Nucleus accumbens (tissue), 56 donors: ENCODE measurements at places on chromosomes 16 and 17.
A peak's percentile ranks its signal among the peaks of the same experiment; 100 is the strongest.

- no peak for DNase-seq
Observed at GRCh38 chr17:73342541-73343167, 30.9 kb upstream of the CDC42EP4 start.

DNA sequence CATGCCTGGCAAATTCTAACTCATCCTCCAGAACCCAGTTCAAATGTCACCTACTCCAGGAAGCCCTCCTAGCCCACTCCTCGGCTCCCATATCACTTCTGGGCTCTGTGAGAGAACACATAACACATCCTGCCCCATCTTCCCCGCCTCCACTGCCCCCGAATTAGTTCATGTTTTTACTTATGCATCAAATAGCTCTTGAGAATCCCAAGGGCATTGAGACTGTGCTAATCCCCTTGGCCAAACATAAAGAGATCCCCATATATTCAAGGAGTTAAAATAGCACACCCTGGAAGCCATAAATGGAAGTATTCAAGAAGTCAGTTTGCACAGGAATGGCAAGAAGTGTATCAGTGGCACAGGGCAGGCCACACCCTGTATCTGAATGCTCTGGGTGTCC lies 2.0 kb upstream of the CREBBP start:
- no peak for DNase-seq

DNA sequence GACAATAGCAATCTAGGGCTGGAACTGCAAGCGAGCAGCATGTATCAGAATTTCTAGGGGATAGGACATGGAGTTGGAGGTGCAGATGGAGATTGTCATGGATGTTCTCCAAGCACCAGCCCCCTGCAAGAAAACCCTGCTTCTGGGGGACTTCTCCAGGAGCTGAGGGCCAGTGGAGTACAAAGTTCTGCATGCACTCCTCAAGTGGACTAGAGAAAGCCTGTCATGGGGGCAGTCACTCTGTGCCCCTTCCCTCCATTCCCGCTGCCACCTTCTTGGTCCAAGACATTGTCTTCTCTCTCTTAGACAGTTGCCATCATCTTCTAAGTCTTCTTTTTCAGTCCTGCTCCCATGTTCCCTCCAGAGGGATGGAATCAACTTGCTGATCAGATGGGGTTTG lies 87.9 kb downstream of the AIPL1 start:
- no peak for DNase-seq

DNA sequence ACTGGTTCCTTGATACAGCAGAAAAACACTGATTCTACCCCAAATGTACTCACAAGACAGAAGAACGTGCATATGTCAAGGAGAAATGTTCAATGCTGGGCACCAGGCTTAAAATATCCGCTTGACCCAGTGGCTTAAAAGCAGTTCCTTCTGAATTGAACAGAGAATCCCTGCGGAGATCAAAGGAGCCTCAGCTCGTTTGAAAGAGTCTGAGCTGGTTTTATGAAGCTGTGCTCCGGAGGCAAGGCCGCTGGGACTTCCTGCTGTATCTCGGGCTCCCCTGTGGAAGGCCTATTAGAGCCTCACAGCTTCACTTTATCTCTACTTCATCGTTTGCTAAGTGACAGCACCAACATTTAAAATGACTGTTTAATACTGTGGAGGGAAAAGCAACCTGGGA lies 2.2 kb downstream of the LMF1 start:
- no peak for DNase-seq

- DNase-seq: no peak
Observed at GRCh38 chr16:46817961-46818360, 13.0 kb downstream of the C16orf87 start.

- DNase-seq: no peak
Observed at GRCh38 chr16:73140929-73141328, 93.0 kb upstream of the ZFHX3 start.

DNA sequence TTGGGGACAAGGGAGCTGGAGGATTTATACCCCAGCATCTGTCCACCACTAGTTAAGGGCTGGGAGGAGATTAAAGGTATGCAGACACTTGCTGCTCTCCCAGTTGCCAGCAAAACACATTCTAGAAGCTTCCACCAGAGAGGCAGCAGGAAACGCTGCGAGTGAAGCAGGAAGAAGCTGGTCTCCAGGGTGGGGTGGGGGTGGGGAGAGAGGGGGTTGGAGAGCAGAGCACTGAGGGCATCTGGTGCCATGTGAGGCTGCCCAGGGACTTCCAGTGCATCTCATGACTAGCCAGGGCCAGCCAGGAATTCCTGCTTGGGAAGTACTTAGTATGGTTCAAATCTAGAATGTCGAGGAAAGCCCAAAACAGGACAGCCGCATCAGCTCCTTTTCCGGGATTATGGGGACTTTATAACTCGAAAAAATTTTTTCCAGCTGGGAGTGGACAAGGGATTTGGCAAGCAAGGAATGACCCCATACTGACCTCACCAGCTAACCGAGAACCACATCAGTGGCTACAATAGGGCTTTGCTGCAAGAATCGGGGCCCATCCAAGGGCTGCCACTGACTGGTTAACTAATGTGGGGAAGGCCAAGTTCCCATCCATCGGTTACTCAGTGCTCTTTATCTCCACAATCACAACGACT lies 26.2 kb upstream of the AXIN2 start:
- no peak for DNase-seq

DNA sequence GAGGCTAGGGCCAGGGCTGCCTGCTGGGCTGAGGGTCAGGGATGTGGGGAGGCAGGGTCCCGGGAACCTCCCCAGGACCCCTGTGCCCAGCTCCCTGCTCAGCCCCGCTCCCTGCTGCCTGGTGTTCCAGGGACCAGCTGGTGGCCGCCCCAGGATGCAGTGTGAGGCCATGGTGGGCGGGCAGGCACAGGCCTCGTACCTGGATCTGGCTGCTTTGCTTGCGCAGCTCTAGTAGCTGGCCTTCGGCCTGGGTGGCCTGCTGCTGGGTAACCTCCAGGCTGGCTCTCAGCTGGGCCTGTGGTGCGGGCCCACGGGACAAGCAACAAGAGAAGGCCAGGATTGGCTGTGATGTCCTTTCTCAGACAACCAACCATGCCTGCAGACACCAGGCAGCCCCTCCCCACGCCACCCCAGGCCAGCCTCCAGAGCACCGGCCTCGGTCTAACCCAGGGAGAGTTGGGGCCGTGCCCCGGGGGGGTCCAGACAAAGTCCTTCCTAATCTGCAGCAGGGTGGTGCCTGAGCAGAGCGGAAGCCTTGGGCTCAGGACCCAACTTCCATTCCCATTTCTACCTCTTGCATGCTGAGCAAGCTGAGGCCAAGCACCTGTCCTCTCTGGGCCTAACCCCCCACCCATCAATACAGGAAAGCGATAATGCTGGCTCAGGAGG lies 4.1 kb downstream of the TRIM65 start:
- no peak for DNase-seq

GRCh38 chr17:43864161-43864984 lies 17.4 kb downstream of the CD300LG start:
- DNase-seq: no peak

- DNase-seq: no peak
Observed at GRCh38 chr17:17779015-17779611, 57.7 kb downstream of the SREBF1 start.

GRCh38 chr16:50547340-50548124 lies 664 bp upstream of the NKD1 start:
- DNase-seq: peak; percentile 11

- DNase-seq: no peak
Observed at GRCh38 chr17:3770466-3770865, 30.5 kb downstream of the ITGAE start.

DNA sequence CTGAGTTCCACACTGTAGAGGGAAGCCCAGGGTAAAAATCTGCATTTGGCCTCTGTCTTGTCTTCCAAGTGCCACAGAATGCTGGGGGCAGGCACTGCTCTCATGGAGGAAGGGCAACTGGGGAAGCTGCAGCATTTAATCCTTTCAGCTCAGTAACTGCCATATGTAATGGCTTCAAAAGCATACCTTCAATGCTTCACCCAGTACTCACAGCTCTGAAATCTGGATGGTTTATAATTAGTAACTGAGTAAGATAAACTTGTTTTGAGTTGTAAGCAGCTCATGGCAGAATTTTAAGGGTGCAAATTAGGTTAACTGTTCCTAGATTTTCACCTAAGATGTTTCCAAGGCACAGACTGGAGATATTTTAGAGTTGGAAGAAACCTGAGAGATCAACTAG lies 24.5 kb downstream of the PMP22 start:
- DNase-seq: no peak

GRCh38 chr17:76383546-76384221 lies 725 bp upstream of the SPHK1 start:
- DNase-seq: no peak

DNA sequence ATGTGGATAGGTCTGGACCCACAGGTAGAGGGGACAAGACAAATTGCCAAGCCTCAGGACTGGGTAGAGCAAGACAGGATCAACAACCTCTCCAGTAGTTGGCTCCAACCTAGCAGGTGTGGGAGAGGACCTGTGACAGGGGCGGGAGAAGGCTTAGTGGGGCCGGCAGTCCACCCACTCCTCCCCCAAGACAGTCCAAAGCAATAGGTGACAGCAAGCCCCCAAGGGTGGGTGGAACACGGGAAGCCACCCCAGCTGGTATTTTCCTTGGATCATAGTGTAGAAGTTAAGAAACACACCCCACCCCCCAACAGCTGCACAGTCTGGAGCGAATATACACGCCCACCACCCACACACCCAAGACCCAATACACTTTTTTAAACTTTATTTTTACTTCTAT lies 4.1 kb upstream of the STX4 start:
- DNase-seq: no peak

DNA sequence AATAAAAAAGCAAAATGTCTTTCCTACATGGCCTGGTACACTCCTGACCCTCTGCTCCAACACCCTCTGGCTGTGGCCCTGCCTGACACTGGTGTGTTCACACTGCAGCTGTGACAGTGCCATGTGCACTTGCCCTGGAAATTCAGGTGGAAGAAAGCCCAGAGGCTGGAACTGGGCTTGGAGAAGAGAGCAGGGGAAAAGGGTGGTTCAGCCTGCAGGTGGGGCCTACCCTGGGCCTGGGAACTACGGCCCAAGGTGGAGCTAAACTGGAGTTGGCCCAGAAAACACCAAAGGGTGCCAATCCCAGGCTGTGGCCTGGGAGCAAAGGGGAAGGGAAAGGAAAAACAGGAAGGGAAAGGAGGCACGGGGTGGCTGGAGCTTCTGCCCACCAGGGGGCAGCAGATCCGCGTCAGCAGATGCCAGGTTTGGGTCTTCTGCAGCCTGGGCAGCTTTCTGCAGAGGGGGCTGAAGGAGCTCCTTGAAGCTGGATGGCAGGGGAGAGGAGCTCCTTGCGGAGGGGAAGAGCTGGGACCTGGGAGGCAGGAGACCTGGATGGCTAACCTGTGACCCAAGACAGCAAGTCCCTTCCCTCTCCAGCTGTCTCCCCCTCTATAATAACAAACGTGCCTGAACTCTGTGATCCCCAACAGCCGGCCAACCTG lies 15.4 kb upstream of the CTCF start:
- DNase-seq: no peak

DNA sequence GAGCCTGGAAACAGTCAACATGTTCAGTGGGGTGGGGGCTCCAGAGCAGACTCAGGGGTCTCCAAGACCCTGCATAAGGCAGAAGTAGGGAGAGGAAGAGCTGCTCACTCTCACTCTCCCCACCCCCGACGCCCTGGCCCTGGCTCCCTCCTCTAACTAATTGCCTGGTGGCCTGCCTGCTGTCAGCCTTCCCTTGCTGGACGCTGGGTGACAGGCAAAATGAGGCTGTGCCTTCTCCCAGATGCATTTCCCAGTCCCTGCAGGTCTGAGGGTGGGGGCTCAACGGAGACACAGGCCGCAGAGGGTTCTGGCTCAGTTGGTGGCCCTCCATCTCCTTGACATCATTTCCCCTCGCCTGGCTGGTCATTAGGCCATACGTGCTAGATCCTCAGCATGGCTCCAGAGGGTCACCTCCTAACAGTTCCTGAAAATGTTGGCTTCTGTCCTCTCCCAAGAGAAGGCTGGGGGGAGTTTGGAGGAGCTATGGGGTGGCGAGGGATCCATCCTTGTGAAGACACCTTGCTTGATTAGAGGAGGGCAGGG lies 1.4 kb downstream of the FMNL1 start:
- DNase-seq: no peak

- no peak for DNase-seq
Observed at GRCh38 chr17:54947396-54947795, 21.1 kb downstream of the COX11 start.

DNA sequence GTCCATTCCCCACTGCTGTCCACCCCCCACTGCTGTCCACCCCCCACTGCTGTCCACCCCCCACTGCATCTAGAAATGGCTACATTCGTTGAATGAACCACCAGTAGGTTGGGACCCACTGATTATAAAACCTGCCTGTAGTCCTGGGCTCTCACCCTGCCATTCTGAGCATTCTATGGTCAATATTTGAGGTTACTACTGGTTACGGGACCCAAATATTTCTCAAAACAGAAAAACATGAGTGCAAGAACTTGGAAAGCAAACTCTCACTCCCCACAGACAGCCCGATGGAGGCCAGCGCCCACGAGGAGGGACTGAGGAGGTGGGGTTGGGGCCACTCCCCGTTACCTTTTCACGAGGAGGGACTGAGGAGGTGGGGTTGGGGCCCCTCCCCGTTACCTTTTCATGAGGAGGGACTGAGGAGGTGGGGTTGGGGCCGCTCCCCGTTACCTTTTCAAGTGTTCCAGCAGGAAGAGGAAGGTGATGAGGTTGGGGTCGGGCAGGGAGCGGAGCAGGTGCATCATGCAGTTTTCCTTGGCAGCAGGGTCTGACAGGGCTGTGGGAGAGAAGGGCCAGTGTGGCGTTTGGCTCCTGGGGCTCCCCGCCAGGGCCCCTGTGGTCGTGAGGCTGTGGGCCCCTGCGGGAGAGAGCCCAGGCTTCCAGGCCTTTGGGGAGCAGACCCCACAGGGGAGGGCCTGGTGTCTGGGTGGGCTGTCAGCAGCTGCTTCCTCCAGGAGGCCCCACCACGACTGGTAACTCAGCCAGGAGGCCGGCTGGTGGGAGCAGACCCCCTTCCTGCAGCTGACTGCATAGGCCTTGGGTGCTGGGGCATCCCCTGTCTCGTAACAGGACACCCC lies 12.5 kb downstream of the TIMM22 start:
- no peak for DNase-seq

GRCh38 chr17:67615011-67615561 lies 102.7 kb upstream of the NOL11 start:
- peak; percentile 47 for DNase-seq
